ENCODE measurements at places on chromosomes 7 and 10.

DNA sequence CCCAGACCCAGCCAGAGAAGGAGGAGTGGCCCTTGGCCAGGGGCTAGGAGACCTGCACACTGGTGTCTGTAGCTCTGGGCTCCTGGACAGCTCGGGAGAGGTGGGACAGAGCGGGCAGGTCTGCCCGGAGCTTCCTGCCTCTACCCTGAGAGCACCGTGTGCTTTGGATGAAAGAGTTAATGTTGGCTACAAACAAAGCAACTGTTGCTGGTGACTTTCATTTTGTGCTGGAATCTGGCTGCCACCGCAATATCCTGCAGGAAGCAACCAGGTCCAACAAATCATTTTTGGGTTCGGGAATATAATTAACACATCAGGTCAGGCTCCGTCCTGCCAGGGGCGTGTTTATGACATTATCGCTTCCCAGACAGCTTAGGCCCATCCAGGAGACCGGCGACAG lies 441.8 kb upstream of the MKI67 start:
- DNase-seq = no peak

GRCh38 chr10:16792675-16793074 lies 24.5 kb downstream of the RSU1 start:
- no peak for DNase-seq

- no peak for DNase-seq
Measured at GRCh38 chr10:106387063-106387462, 777.4 kb downstream of the SORCS1 start.

DNA sequence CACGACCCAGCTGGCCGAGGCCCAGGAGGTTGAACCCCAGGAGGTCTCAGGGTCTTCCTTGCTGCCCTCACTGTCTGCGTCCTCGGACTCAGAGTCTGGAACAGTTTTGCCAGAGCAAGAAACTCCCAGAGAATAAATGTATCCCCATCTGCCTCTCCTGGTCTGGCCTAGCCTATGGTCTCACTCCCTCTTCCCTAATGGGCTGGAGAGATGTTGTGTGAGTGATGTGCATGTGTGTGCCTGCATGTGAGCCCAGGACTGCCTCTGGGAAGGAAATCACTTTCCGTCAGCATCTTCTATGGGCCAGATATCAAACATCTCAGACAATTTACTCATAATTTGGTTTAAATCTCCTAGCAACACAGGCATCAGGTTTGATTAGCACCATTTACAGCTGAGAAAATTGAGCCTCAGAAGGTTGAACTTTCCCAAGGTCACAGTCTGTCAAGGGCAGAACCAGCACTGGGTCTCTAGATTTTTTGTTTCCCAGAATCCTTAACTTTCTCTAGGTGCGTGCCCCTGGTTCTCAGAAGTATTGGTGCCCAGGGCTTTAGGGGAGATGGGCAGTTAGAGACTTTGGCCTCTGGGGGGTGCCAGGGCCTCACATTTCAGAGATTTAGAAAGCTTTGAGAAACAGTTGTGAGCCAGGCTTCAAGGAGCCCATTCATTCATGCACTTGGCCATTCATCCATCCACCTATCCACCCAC lies 4.9 kb downstream of the TMEM270 start:
- no peak for DNase-seq
